ENCODE measurements at places on chromosomes 1 and 21.

DNA sequence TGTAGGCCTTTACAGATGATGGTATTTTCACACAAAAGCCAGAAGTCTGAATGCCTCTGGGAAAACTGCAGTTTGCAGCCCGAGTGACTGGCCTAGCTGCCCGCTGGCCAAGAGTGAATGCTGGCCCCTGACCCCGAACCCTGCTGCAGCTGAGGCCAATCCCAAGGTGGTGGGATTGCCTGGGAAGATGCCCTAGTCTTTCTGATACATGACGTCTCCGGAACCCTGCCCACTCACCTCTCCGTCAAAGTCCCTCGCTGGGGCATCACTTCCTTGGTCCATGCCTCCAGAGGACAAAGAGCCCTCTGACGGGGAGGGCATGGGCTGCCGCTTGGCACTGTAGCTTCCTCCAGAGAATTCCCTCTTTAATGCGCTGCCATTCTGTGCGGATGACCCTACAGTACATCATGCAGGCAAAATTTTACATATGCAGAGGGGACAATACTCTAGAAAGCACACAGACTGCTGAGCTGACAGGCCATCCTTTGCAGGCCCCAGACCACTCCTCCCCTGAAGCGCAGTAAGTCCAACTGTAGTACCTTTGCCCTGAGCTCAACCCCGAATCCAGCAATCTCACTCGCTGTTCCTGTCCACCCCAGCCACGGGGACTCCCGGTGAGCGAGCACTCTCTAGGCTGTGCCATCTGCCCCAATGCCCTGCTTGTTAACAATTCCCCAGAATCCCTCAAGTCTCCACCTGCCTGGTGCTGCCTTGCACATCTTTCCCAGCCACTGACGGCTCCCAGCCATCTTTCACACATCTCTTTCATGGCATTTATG lies 54.7 kb downstream of the COQ8A start:
- no peak for DNase-seq

DNA sequence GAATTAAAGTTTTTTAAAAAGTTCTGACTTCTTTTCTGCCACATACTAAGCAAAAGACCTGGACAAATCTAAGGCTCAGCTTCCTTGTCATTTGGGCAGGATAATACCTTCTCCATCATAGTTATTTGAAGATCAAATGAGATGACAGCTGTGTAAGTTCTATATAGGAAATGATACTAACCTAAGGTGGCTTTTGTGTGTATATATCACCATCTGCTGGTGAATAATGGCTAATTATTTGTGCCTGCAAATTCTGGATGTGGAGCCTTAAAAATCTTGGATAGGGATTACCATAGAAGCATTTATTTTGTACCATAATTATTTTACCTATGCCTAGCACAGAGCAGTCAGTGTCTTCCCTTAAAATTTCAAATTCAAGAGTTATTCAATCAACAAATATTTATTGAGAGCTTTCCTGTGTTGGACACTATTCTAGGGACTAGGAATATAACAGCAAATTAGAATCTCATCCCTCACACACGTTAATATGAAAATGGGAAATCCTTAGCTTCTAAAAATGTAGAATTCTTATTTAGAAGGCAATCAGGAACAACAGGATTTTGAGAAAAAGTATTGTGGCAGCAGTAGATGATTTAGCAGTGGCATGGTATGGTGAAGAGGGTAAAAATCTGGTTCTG lies 89.8 kb downstream of the TMEM200B start:
- DNase-seq, result no peak

- DNase-seq, result no peak
These were observed 1.8 kb downstream of the SWT1 start for GRCh38 chr1:185158800-185159199.

- DNase-seq, result peak; percentile 14
These were observed 9.7 kb upstream of the UMODL1 start for GRCh38 chr21:42061195-42061985.

DNA sequence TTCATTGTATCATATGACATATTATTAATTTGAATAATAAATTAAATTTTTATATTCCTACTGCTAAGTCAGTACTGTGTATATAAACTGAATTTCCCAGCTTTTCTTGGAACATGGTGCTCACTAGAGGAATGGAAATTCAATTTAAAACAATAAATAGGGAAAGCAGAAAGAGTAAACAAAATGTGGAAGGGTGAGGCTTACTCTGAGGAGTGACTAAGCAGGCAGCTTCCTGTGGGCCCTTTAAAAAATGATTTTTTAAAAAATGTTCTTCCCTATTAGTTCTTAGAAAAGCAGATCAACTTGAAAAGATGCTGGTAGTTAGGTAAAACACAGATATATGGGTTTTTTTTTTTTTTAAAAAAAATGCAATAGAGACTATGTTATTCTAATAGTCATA lies 49.5 kb upstream of the S1PR1 start:
- DNase-seq, result no peak

DNA sequence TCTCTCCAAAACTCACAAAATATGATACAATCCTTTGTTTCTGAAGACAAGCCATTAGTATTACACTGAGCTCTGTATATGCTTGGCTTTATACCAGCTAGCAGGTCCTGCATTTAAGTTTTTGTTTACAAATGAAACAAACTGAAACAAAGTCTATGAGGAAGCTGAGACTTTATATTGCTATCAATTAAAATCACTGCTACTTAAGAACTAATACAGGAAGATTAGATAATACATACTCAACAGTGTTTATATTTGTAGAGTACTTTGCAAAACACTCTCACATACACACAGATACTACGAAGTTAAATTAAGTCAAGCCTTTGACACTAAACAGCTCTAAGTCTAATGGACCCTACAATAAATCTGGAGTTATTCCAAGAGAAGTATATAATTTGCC lies 247.4 kb downstream of the CRB1 start:
- DNase-seq, result no peak

DNA sequence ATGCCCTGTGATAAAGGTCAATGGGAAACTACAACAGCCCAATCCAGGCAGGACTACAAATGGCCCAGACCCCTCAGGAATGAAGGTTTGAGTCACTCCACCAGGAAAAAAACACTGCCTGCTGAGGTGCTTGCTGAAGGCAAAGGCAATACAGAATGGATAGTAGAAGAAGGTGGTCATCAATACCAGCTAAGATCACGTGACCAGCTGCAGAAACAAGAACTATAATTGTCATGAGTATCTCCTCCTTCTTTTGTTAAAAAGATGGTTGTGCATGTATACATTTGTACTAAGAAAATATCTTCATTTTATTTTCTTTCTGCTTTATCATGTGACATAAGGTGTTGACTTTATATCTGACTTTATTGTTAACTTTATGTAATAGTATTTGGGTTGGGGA lies 23.4 kb upstream of the ZNF644 start:
- no peak for DNase-seq
